ENCODE measurements at places on chromosomes 4 and X.

DNA sequence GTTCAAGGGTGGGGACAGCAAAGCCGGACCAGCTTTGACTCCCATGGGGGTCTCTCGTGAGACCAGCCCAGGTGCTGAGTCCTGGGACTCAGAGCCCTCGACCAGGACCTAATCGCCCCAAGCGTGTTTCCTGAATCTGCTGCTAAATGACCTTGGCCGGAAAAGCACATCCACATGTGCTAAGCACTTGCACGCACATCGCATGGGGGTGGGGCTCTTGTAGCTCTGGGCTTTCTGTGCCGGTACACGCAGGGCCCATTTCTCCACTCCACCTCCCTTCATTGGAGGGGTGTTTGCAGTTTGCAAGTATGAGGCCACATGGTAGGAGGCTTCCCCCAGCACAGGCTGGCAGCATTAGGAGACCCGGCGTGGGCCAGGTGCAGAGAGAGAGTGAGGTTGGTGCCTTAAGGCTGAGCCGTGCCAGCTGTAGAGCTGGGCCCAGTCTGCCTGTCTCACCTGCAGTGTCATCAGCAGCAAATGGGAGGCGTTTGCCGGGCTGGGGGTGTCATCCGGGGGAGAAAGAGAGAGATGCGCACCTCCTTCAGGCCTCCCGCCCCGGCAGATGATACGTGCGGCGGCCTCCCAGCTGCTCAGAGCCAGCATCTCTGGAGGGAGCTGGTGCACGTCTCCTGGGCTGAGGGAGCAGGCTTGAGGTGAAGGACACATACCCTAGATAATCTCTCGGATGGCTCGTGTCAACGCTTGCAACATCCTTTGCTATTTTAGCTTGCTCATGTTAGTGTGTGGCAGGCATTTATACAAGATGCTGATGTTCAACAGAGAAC, 45.2 kb upstream of the CLCN4 start:
- DNase-seq: peak; percentile 21

DNA sequence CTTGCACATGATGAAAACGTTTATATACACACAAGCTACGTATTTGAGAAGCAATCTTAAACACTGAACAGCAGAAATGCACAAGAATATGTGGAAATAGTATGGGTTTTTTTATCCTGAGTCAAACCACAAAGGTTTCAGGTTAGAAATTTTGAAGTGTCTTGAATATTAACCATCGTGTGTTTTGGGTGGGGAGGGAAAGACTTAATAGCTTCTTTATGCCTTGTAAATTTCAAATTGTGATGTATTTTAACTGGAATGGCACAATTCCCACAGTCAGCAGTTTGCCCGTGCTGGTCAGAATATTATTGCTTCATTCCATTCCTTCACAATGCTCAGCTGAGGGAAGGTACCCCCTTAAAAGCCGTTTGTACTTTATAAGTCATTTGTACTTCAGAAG, 67.4 kb upstream of the WDR1 start:
- DNase-seq: no peak

DNA sequence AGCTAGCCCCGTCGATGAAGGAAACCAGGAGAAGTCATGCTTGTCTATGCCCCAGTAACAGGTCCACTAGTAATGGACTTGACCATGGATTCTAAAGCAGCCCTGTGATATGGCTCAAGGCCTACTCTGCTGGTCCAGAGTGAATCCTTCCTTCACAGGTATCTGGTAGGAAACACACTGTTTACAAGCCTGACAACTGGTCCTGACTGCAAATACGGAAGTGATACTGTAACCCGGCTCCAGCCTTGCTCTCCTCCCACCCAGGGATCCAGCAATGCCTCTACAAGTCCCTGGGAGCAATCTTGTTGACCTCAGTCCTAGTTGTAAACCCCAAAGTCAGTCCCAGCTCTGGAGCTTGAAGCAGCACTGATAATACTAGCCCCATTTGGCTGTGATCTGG, 239.2 kb upstream of the GRID2 start:
- no peak for DNase-seq

DNA sequence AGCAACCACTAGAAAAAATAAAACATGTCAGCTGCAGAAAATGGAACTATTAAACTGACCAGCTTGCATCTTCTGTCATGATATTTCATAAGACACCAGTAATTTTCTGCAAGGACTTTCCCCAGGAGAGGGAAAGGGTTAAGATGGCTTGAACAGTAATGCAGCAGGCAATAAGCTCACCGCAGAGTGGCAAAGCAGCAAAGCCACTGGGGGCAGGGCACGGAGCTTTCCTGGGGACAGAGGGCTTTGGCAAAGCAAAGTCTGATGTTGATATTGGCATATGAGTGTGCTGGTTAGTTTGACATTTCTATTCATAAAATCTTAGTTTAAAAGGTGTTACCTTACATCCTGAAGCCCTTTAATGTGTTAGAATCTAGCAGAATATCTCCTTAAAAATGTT, 55.1 kb upstream of the NAP1L5 start:
- no peak for DNase-seq

DNA sequence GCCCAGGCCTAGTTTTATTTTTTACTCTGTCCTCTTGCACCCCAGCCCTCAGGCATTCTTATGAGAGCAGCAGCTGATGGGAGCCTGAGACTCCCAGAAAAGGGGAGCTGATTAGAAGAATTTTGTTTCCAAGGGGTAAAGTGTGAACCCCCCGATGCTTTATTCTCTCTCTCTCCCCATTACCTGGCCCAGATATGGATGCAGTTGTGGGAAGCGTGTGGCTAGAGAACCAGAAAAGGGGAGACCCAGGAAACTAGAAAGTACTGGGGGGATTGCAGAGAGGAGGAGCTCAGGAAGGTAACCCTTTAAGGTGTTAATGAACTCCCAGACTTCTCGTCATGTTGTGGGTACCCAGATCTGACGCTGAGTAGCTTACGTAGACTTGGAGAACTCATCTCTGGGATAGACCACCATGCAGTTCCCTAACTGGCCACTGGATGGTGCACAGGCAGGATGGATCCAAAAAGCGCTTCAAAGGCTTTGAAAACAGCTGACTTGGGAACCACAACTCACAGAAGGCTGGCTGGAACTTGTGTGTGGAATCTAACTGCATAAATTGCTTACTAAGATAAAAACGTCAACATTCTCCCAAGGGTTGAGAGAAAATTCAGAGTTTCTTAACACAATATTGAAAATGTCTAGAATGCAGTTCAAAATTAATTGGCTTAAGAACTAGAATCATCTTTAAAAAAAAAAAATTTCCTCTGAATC, 64.7 kb downstream of the TBC1D14 start:
- DNase-seq: peak; percentile 68

- DNase-seq: no peak
Observed at GRCh38 chr4:1366371-1367229, 19.6 kb downstream of the UVSSA start.
